ENCODE measurements at places on chromosomes 1 and 21. TPM values are rescaled to one million over a fixed set of nuclear protein-coding genes. Genes with fewer than 3 reads are reported as not detected.

The AQP10 gene
- polyA plus RNA-seq, result 0.13 TPM

The SELL gene
- 3.1 TPM for polyA plus RNA-seq

The GJA8 gene
- polyA plus RNA-seq, result 0.46 TPM

The KRTAP13-2 gene
- polyA plus RNA-seq, result not detected

The SERINC2 gene
- polyA plus RNA-seq, result 46.8 TPM

The WLS gene
- 132 TPM for polyA plus RNA-seq

- no peak for DNase-seq
Observed at GRCh38 chr1:228377664-228378089, 29.0 kb downstream of the TRIM11 start.

- no peak for DNase-seq
Observed at GRCh38 chr1:7922301-7922700, 18.3 kb downstream of the TNFRSF9 start.

GRCh38 chr1:212669600-212669999 is 30.0 kb downstream of the BATF3 start:
- no peak for DNase-seq

All from renal pelvis (tissue), 12 donors.